ENCODE measurements at places on chromosomes 3 and 15.

- DNase-seq = no peak
These were observed 153.4 kb downstream of the MEGF11 start for GRCh38 chr15:66099950-66100671.

DNA sequence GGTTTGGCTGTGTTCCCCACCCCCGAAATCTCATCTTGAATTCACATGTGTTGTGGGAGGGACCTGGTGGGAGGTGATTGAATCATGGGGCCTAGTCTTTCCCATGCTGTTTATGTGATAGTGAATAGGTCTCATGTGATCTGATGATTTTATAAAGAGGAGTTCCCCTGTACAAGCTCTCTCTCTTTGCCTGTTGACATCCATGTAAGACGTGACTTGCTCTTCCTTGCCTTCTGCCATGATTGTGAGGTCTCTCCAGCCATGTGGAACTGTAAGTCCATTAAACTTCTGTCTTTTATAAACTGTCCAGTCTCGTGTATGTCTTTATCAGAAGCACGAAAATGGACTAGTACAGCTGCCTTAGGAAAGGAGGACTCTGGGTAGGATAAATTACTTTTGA is 976.7 kb downstream of the MCTP2 start:
- DNase-seq = no peak

GRCh38 chr3:192054881-192055280 is 593.9 kb downstream of the PYDC2 start:
- DNase-seq = peak; percentile 23

DNA sequence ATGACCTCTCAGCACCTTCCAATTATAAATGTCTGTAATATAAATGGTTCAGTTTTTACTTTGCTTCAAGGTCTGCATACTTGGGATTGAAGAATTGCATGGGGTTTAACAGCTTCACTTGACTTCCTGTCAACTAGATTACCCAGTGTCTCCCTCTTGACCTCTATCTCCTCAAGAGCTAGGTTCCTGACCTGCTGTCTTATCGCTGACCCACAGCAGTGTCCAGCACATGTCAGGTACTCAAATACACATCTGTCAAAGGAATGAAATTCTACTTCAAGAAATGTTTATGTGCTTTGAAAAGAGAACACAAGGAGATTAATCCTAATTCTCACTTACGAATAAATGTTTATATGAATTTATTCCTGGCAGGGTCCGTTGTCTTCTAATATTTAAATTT is 284.5 kb downstream of the SLC9A9 start:
- DNase-seq = no peak
